Activated T-helper 1 cell treated with anti-CD3 and anti-CD28 coated beads, Interleukin-2, amount 50 U/mL, for 16 hours (primary cell): ENCODE measurements at places on chromosomes 12 and 14.

DNA sequence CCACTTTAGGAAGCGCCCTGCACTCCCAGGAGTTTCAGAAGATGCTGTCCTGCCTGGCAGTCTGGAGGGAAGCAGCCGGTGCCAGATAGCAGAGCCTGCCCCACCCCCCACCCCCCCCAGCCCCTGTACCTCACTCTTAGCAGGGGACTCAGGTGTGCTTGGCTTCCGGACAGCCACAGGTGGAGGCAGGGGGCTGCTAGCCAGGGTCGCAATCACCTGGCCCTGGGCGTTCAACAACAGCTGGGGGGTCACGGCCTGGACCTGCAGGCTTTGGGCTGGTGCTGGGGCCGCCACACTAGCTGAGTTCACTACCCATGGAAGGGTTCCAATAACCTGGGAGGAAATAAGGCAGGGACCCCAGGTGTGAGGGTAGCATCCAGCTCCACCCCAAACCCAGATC is 22.0 kb downstream of the POU6F1 start:
- DNase-seq = no peak

DNA sequence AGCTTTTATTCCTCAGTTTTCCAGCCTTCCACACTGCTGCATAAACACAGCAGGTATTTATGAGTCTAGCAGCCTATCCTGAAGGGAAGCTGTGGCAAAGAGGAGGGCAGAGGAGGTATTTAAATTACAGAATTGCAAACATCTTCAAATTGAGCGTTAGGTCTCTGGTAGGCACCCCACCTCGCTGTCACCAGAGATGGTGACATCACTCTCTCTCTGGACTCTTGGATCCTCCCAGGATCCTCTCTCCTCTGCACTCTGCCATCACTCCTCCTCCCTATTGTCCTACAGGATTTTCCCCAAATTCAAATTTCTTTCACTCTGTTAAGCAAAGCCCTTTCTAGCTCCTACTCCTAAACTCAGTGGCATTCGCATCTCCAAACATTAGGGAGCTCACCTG is 6.7 kb downstream of the PLEKHD1 start:
- DNase-seq = no peak

DNA sequence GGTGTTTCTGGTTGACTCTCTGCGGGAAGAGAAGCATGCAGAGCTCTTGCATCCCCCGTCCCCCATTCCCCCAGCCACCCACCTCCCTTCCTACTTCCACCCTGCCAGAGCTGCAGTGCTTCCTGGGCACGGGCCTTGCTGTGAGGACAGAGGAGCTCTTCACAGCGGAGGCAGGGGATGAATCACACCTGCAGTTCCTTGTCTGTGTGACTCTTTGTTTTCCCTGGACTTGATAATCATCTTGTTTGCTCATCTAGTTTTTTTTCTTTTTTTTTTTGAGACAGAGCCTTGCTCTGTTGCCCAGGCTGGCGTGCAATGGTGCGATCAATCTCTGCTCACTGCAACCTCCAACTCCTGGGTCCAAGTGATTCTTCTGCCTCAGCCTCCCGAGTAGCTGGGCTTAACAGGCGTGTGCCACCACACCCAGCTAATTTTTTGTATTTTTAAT is 27.8 kb downstream of the ANKRD9 start:
- no peak for DNase-seq

DNA sequence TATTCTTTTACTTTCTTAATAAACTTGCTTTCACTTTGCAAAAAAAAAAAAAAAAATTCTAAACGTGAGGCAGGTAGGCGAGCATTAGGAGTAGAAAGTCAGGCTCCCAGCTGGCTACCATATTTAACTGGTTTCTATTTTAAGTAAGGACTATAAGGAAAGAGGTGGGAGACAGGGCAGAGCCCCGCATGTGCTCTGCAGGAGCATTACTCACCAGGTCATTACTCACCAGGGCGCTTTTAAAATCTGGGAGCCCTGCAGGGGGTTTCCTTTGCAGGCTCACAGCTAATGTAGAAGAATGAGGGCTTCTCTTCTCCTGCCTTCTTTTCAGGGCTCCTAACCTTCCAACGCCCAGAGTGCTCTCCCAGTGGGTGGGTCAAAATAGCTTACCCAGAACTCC is 14.0 kb upstream of the DPF3 start:
- no peak for DNase-seq

DNA sequence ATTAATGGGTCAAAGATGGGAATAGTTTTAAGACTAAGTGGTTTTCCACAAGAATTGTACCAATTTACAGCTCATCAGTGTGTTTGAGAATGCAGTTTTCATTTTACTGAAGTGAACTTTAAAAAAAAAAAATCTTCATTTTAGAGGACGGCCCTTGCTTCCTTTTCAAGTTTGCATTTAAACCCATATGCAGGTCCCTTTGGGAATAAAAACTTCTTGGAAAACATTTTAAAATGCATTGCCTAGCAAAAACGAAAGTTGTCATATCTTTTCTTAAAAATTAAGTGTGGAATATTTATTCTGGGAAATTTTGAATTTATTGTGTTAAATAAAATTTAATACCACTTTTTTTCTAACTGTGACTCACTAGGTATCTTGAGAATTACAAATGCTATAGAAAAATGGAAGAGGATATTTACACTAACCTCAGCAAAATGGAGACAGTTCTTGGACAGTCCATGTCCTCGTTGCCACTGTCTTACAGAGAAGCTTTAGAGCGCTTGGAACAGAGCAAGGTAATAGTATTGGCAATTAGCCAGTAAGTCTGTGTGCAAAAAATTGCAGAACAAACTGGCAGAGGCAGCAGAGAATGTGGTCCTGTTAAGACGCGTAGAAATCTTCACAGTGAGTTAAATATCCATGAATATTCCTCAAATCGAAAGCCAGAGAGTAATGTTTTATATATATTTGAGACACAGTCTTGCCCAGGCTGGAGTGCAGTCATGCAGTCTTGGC is 209.7 kb downstream of the SYNE2 start:
- DNase-seq = no peak

DNA sequence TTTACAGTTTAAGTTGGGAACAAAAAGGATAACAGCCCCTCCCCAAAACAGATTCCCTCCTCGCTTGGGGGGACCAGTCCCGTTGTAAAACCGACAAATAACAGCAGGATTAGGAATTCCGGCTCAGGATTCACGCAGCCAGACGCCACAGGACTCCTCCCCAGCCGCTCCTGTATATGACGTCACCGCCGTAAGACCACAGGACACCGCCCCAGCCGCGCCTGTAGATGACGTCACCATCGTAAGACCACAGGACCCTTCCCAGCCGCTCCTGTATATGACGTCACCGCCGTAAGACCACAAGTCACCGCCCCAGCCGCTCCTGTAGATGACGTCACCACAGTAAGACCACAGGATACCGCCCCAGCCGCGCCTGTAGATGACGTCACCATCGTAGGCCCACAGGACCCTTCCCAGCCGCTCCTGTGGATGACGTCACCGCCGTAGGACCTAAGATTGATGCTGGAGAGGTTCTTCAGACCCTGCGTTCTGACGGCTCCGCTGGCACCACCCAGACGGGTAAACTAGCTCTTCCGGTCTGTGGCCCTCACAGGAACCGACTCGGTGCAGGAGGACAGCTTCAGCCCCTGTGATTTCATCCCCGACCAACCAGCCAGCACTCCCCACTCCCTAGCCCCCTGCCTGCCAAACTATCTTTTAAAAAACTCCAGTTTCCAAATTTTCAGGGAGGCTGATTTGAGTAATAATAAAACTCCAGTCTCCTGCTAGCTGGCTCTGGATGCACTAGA is 43.9 kb upstream of the FBRSL1 start:
- peak; percentile 50 for DNase-seq

- DNase-seq = no peak
Measured at GRCh38 chr12:85779768-85780167, 56.4 kb downstream of the RASSF9 start.

DNA sequence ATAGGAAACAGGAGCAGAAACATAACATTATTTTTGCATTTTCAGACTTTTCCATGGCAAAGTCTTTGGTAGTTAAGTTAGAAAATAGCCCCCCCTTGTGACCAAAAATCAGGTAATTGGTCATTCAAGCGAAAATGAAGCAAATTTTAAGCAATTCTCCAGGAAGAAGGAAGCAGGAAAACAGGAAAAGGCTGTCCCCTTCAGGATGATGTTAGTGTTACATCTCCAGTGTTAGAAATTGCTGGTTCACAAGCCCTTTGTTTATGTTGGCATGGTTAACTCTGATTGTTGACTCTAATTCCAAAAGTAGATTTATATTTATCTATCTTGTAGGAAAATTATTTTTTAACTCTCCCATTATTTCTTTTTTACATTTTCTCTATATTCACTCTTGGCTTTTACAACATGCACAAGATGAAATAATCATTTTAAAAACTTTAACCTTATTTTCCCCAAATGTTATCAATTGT is 18.8 kb upstream of the GAS2L3 start:
- DNase-seq = no peak

- DNase-seq = no peak
Measured at GRCh38 chr14:52026901-52027300, 37.6 kb downstream of the RTRAF start.

GRCh38 chr12:79023784-79024183 is 159.2 kb downstream of the SYT1 start:
- no peak for DNase-seq

DNA sequence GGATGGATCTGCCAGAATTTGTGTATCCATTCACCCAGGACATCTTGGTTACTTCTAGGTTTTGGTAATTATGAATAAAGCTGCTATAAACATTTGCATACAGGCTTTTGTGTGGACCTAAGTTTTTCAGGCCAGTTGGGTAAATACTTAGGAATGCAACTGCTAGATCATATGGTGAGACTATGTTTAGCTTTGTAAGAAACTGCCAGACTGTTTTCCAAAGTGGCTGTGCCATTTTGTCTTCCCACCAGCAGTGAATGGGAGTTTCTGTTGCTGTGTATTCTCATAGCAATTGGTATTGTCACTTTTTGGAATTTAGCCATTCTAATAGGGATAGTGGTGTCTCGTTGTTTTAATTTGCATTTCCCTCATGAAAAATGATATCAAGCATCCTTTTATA is 133.0 kb downstream of the KIF26A start:
- no peak for DNase-seq

GRCh38 chr12:4084573-4084972 is 189.0 kb upstream of the CCND2 start:
- no peak for DNase-seq

- DNase-seq = no peak
Measured at GRCh38 chr12:12645485-12645884, 33.8 kb downstream of the CREBL2 start.
